ENCODE measurements at places on chromosomes 2 and 18.

DNA sequence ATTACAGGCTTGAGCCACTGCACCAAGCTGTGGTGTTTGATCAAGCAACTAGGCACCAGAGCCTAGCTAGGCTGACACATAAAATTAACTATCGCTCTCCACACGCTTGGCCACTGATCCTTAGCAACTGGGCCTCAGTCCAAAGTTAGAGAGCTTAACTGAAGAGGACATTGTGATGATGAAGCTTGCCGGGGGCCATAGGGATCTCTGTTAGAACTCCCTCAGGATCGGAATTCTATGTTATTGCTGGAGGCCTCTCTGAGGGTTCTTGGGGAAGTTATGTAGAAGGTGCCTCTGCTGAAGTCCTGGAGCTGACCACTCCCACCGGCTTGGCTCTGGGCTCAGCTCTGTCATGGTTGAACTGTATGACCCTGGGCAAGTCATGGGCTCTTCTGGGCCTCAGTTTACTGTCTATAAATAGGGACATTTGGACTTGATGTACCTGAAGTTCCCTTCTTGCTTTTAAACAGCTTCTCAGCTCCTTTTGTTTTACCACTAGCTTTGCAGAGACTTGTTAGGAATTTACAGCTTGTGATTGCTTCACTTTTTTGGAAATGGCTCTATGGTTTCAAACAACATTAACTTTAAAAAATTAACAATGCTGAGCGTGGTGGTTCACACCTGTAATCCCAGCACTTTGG, 44.1 kb downstream of the GATA6 start:
- DNase-seq: no peak

GRCh38 chr2:127706215-127706990, 5.1 kb downstream of the SFT2D3 start:
- DNase-seq: no peak

DNA sequence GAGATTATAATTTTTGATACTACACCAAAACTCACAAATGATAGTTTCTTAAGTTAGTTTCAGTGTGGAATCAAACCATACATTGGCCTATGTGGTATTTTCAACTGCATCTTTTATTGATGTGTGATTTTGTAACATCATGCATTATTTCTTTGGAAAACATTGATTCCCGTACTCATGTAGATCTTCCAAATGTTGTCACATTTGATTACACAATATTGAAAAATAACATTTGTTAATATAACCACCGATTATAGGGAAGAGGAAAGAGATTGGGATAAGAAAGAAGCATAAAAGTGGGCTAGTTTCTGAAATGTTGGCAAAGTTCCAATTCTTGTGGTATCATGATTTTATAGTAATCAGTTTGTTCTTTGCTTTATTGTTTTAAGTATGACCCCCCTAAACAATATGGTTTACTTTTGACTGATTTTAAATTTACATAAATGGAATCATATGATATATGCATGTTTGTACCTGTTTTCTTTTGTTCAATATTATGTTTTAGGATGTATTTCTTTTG, 117.2 kb upstream of the OTX1 start:
- no peak for DNase-seq

GRCh38 chr2:178345951-178346350, 105.0 kb downstream of the PRKRA start:
- no peak for DNase-seq
